Activated naive CD4-positive, alpha-beta T cell treated with anti-CD3 and anti-CD28 coated beads, Interleukin-2, amount 10 ng/mL, durations not matched to agents 7 days and 5 days (primary cell): ENCODE measurements at places on chromosomes 5 and 9.

DNA sequence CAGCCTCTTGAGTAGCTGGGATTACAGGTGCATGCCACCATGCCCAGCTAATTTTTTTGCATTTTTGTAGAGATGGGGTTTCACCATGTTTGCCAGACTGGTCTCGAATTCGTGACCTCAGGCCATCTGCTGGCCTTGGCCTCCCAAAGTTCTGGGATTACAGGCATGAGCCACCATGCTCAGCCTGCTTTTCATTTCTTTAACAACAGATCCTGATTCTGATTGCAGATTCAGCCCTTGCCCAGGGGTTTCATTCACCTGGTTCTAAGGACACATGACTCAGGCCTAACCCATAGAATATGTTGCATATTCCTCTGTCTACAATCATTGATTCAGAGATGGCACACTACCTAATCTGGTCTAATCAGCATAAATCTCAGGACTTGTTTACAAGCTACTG lies 56.1 kb upstream of the CCDC112 start:
- no peak for DNase-seq

DNA sequence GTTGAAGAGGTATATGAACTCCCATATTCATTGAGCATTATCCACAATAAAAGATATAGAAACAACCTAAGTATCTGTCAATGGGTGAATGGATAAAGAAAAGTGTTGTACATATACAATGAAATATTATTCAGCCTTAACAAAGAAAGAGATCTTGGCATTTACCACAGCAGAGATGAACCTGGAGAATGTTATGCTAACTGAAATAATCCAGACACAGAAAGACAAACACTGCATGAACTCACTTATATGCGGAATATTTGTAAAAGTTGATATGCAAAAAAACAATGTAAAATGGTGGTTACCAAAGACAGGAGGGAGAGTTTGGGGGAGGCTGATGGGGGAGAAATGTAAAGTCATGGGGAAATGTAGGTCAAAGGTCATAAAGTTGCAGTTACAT lies 278.7 kb downstream of the ZNF608 start:
- no peak for DNase-seq

- DNase-seq, result no peak
Measured at GRCh38 chr9:115295734-115296133, 177.8 kb upstream of the TNC start.

DNA sequence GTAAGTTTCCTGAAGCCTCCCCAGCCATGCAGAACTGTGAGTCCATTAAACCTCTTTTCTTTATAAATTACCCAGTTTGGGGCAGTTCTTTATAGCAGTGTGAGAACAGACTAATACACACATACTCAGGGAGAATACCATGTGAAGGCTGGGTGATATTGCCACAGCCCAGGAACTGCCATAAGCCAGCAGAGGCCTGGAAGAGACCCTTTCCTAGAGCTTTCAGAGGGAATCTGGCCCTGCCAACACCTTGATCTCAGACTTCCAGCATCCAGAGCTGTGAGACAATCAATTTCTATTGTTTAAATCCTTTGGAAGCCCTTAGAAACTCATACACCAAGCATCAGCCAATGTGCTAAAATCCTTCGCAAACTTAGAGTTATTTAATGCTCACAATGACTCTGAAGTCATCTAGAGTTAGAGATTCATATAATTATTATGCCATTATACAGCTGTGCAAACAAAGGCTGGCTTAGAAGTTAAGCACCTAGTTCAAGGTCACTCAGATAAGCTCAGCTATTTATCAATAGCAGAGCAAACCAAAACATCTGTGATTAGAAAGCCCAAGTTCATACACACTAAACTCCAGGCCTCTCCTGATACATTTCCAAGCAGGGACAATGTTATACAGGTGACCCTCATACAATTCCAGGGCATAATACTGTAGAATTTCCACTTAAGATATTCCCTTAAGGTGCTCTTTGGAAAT lies 531.8 kb upstream of the DAP start:
- DNase-seq, result no peak

GRCh38 chr9:135085830-135086546 lies 1.5 kb upstream of the OLFM1 start:
- DNase-seq, result peak; percentile 55

- no peak for DNase-seq
Measured at GRCh38 chr5:137231540-137231939, 267.6 kb downstream of the SPOCK1 start.

GRCh38 chr9:133221177-133221809 lies 12.2 kb upstream of the OBP2B start:
- no peak for DNase-seq

GRCh38 chr9:72980600-72981265 lies 27.9 kb upstream of the ALDH1A1 start:
- DNase-seq, result no peak

DNA sequence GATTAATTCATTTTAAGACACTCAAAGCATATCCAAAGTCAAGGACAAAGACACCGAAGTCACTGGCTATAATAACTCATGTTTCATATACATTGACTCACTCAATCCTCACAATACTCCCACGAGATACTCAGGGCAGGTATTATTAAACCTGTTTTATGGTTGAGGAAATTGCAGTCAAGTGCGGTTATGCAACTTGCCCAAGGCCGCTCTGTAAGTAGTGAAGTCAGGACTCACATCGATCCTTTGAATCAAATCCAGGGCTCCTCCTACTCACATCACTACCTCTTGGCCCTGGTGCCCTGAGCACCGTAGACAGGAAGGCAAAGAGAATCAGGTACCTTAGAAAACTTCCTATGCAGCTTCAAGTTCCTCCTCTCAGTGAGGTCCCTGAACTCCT lies 87.8 kb upstream of the APC start:
- DNase-seq, result no peak

DNA sequence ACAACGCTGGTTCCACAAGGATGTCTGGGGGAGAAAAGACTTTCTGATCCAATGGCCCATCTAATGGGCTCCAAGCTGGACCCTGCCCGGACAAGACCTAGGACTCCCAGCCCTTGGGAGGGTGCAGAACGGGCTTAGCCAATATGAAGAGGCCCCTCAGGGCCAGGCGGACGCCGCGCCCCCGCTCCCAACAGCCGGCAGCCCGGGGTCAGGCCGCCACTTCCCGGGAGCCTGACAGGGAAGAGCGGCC lies 493 bp downstream of the P4HA2 start:
- no peak for DNase-seq

DNA sequence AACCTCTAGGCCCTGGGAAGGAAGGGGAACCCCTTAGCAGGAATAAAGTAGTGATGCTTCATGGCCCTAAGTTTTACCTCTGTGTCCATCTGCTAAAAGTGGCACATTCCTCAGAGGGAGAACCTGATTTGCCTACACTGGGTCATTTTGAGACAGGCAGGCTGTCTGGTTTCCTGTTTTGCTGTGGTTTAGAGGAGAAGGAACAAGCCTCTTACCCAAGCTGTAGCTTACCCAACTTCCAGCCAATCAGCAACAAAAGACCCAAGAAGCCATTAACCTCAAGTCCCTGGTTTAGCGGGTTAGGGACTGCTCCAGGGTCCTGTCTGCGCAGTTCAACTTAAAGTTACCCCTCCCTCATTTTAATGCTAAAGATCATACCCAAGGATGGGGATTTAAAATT lies 411.0 kb downstream of the MAT2B start:
- DNase-seq, result no peak

GRCh38 chr5:110258460-110259216 lies 467.8 kb downstream of the TMEM232 start:
- DNase-seq, result no peak

GRCh38 chr5:142317753-142318152 lies 7.1 kb downstream of the SPRY4 start:
- no peak for DNase-seq

DNA sequence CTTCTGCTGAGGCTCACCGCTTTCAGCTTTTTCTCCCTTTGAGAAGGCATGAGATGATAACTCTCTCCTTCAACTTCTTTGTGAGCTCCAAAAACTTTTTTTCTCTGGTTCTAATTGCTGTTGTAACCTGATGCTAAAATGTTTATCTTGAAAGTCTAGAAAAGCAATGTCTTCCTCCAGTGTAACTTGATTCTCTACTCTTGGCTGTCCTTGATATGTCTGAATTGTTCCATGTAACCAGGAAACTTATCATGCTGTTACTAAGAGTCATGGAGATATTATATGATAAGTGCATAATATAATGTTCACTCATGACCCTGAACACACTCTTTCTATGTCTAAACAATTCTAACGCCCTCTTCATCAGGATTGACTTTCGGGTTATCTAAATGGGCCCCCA lies 128.0 kb upstream of the ABCA1 start:
- no peak for DNase-seq

- no peak for DNase-seq
Measured at GRCh38 chr9:1514776-1515363, 464.7 kb downstream of the DMRT2 start.

- DNase-seq, result no peak
Measured at GRCh38 chr5:98793223-98793622, 19.8 kb downstream of the RGMB start.

GRCh38 chr5:134784946-134785620 lies 26.5 kb downstream of the DDX46 start:
- no peak for DNase-seq

DNA sequence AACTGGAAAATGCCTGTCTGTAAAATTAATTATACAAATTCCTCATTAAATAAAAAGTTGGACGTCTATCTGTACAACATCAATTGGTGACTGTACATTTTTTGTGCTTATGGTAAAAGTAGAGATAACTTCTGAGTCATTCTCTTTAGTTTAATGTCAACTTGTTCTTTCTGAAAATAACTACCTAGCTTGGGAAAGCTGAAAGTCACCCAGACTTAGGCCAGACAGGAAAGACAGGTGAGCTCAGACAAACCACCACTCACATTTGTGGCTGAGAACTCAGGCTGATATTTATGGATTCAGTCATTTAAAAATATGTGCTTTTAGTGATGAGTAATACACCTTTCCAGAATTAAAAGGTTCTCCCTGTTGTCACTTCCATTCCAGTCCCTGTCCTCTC lies 31.9 kb upstream of the ENTREP1 start:
- no peak for DNase-seq

- no peak for DNase-seq
Measured at GRCh38 chr5:43564289-43564850, 7.5 kb upstream of the PAIP1 start.

DNA sequence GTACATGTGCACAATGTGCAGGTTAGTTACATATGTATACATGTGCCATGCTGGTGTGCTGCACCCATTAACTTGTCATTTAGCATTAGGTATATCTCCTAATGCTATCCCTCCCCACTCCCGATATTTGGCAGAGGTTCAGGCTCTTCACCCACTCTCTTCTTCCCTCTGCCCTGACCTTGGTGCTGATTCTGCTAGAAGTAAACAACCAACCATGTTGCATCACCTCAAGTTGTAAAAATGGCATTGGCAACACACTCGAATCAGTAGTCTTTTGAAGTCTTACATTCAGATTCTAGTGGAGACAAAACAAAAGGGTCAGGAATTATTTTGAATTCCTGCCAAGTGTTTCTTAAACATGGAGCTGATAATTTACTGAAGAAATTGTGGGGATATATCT lies 40.0 kb downstream of the PRR16 start:
- no peak for DNase-seq

- DNase-seq, result no peak
Measured at GRCh38 chr5:123671711-123672456, 159.9 kb downstream of the CSNK1G3 start.

- DNase-seq, result no peak
Measured at GRCh38 chr9:100498592-100498991, 25.6 kb downstream of the TMEFF1 start.

DNA sequence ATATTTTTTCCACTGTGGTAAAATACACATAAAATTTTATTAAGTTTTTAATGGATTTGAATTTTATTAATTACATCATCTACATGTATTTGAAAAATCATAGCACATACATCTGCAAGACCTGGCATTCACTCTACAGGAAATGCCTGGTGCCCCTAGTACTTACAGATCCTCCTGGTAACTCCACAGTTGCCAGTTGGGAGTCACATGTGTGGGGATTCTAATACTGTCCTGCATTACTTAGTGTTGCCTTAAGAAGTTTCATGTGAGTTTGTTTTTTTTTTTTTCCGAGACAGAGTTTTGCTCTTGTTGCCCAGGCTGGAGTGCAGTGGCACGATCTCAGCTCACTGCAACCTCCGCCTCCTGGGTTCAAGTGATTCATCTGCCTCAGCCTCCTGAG lies 18.1 kb downstream of the KDM3B start:
- DNase-seq, result no peak

DNA sequence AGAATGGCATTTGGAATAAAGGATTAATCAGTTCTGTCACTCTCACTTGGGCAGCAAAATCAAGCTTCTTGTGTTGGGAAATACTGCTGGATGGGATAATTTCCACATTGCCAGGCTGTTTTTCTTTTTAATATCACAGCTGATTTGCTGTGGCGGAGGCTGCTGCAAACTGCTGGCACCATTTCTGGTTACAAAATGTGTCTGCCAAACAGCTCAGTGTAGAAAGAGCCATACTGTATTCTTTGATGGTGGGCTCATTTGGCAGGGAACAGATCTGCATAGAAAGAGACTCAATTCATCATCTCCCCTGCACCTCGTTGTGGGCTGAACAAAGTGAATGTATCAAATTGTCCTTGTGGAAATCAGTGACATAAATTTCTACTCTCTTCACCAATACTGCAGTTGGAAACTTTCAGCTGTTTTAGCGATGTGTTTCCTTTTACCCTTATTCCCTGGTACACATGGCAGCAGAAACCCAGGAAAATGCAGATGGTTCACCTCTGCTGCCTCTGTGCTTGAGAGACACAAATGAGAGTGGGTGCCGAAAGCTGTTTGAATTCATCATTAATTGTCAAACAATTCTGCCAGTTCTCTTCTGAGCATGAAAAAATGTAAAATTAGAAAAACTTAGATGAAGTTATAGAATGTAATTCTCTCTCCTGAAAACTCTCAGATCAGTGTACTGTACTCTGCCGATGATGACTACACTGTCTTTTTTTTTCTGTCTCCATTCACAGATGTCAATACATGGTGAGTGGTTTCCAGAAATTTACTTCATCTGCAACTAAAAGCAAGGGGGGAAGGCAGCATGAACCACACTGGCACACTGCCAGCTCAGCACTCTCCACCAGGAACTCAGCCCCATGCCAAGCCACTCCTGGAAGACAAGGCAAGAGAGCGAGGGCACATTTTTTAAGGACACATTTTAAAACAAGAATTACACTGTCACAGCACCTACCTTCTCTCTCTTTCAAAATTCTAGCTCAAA lies 75.0 kb downstream of the HMHB1 start:
- DNase-seq, result no peak

GRCh38 chr9:121399126-121399882 lies 29.3 kb upstream of the STOM start:
- DNase-seq, result no peak

GRCh38 chr5:13553896-13554295 lies 390.6 kb downstream of the DNAH5 start:
- no peak for DNase-seq
